ENCODE measurements at places on chromosomes 1 and 21.

DNA sequence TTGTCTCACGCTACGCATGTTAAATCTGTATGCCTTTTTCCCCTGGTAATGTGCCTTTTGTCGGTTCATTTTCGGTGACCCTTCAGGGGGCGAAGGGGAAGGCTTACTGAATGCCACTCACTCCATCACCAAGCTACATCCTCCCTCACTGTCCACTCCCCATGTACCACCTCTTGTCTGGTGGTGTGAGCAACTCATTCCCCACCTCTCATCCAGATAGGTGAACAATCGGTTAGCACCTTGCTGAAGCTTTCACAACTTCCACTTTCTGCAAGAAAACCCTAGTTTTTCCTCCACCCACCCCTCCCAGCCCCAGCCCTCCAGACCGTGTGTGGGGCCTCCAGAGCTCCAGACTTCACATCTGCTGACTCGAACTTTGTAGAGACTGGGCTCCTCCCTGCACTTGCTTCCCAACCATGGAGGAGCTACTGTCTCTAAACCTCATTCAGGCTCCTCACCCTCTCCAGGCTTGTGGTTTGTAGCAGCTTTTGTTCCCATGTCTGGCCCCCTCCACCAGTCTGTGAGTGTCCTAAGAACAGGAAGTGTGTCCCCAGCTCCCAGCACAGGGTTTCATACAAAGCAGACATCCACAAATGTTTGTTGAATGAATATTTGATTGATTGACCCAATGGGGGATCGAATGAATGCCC lies 48.4 kb upstream of the RUNX3 start:
- no peak for DNase-seq

GRCh38 chr1:83043244-83043643 lies 955.7 kb downstream of the TTLL7 start:
- no peak for DNase-seq

GRCh38 chr1:203706444-203706843 lies 58.5 kb upstream of the LAX1 start:
- DNase-seq = no peak

DNA sequence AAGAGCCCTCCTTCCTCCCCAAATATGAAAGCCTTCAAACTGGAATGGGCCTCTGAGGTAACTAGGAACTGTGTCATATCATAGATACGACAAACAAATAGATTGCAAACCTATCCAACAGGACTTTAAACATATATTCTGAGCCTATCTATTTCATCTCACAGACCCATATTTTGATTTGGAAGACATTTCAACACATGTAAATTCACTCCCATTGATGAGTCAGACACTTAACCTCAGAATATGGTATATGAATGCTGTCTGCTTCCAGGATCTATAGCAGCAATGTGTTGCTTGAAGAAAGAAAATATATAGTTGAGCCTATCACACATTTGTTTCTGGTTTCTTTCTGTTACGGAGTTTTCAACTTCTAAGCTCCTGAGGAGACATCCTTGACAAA lies 221.9 kb upstream of the SAMSN1 start:
- DNase-seq = no peak

DNA sequence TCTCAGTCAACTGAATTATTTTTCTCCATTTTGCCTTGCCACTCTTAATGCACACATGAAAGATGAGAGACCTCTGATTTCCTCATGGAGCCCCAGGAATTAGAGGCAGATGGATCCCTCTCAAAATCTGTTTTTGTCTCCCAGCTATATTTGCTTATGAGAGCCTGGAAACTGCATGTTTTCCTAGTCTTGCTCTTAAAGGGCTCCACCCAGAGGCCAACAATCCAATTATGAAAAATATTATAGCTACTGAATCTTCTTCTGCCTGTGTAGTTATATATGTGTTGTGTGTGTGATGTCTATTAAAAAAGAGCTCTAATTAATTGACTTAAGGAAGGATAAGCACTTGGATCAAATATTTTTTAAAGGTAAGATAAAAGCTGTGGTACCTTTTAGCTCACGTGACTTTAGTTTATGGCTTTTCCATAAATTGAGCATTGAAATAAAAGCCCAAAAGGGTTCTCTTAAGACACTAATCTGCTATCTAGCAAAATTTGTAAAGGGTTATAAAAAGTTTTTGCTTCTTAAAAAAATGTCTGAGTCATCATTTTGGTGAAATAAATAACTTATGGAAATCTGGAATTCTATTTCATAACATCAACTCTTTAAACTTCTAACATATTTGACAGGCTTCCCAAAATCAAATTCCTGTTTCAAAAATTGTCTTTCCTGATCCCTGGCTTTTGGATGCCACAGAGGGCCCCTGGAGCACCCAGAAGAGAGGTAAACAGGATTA lies 31.2 kb upstream of the TSPEAR start:
- DNase-seq = no peak

DNA sequence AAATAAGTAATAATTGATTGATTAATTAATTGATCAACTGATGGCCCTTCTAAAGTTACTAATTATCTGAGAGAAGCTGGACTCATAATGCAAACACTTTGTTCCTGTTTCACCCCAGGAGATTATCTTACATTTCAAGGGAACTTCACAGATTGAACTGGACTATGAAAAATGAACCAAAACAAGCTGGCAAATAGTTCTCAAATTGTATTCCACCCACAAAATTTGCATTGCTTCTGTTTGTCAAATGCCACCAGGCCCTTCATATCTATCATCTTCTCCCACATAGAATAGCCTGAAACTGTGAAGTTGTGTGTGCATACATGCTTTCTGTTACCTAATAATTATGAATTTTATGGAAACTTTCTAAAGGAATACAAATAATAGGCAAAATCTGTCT lies 104.0 kb downstream of the ZNF281 start:
- no peak for DNase-seq

GRCh38 chr1:20732071-20732587 lies 374 bp downstream of the SH2D5 start:
- peak; percentile 81 for DNase-seq

DNA sequence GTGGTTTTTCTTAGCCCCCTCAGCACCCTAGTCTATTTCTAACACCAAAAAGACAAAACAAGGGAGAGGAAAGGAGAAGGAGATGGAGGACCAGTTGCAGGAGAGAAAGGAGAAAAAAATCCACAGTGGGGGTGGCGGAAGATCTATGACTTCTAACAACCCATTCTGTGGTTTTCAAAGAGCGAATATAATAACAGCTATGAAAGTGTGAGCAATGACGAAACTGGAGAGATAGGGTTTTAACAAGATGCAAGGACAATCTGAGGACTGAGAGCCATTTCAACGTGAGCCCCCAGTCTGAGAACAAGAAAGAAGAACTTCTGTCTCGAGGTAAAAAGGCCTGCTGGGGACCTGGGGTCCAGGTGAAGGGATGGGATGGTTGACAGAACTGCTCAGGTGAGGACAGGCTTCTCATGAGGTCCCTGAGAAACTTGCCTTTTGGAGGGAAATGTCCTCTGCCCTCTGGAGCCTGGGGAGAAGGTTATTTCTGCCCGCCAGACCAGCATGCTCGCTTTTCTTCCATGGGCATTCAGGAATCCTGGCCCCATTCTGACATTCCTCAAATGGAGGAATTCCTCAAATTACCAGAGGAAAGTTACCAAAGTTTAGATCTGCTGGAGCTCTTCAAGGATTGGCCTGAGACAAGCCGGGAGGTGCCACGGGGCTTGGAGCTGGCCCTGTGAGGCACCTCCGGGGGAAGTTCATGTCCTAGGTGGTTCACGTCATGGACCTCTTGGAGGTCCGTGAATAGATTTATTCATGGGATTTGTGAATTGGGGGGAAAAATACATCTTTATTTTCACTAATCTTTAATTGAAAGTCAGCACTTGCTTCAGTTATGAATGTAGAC lies at the start of gene CD160:
CD160 (plus strand) TSS at position 270 of the 850 bp plus-strand sequence. CDS start 8,829 bp downstream, outside the sequence.
- DNase-seq = no peak

GRCh38 chr1:6991266-6991665 lies 206.0 kb downstream of the CAMTA1 start:
- no peak for DNase-seq

DNA sequence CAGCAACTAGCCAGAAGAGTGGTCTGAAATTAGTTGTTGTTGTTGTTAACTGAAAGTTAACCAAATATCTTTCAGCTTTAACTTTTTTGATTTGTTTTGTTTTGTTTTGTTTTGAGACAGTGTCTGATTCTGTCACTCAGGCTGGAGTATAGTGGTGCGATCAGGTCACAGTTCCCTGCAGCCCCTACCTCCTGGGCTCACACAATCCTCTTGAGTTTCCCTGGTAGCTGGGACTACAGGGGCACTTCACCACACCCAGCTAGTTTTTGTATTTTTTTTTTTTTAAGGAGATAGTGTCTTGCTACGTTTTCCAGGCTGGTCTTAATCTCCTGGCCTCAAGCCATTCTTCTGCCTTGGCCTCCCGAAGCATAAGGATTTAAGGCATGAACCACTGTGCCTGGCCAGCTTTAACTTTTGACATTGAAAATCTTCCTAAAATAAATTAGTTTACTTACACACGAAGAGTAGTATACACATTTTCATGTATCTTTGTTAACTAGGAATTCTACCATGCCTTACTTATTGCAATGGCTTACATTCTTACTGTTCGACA lies 45.0 kb downstream of the GNG12 start:
- no peak for DNase-seq

DNA sequence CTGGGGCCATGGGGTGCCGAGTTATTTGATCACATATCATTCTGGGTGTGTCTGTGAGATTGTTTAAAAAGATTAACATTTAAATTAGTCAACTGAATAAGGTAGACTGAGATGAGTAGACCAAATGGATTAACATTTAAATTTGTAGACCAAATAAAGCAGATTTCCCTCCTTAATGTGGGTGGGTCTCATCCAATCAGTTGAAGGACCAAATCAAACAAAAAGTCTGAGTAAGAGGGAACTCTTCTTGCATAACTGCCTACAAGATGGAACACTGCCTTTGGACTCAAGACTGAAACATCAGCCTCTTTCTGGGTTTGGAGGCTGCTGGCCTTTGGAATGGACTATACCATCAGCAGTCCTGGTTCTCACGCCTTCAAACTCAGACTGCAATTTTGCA lies 17.0 kb upstream of the SNX7 start:
- no peak for DNase-seq

- DNase-seq = peak; percentile 1
Measured at GRCh38 chr1:205915354-205915990, 27.8 kb downstream of the SLC26A9 start.

- DNase-seq = no peak
Measured at GRCh38 chr1:233015965-233016364, 65.6 kb downstream of the NTPCR start.

DNA sequence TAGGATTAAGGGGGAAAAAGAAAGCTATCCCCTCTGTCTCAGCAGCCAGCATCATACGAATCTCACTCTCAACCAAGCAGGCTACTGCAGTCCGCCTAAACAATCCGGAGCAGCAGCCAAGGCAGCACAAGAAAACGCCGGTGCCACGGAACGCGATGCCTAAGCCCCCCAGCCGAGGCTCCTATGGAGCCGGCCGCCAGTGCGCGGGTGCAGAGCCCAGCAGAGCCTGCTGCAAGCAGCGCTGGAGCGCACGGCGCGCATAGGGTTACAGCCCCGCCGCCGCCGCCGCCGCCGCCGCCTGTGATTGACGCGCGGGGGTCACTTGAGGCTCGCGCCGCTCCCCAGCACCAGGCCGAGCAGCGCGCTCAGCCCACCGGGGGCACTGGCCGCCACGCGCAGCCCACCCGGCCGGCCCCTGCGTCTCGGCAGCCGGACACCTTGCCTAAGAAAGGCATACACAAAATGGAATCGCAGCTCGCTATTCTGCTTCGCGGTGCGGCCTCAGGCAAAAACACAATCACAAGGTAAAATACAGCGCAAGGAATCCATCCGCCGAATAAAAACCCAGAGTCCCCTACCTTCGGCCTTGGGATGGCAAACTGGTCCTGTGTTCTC lies 780 bp downstream of the HIVEP3 start:
- peak; percentile 37 for DNase-seq

- DNase-seq = no peak
Measured at GRCh38 chr1:20373764-20374163, 83.1 kb downstream of the VWA5B1 start.

DNA sequence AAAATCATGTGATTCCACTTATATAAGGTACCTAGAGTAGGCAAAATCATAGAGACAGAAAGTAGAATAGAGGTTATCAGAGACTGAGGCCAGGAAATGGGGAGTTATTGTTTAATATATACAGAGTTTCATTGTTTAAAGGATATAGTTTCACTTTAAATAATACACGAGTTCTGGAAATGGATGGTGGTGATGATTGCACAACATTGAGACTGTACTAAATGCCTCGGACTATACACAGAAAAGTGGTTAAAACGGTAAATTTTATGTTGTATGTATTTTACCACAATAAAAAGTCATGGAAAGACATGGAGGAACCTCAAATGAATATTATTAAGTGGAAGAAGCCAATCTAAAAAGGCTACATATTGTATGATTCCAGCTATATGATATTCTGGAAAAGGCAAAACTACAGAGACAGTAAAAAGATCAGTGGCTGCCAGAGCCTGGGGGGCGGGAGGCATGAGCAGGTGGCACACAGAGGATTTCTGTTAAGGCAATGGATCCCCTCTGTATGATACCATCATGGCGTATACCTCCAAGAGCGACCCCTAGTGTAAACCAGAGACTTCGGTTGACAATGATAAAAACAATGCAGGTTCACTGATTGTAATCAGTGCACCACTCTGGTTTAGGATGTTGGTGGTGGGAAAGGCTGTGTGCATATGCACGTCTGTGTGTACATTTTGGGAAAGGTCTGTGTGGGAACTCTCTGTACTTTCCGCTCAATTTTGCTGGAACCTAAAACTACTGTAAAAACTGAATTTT lies 7.5 kb downstream of the C1orf198 start:
- no peak for DNase-seq

GRCh38 chr1:85463731-85464496 lies 1.0 kb downstream of the DDAH1 start:
- no peak for DNase-seq

DNA sequence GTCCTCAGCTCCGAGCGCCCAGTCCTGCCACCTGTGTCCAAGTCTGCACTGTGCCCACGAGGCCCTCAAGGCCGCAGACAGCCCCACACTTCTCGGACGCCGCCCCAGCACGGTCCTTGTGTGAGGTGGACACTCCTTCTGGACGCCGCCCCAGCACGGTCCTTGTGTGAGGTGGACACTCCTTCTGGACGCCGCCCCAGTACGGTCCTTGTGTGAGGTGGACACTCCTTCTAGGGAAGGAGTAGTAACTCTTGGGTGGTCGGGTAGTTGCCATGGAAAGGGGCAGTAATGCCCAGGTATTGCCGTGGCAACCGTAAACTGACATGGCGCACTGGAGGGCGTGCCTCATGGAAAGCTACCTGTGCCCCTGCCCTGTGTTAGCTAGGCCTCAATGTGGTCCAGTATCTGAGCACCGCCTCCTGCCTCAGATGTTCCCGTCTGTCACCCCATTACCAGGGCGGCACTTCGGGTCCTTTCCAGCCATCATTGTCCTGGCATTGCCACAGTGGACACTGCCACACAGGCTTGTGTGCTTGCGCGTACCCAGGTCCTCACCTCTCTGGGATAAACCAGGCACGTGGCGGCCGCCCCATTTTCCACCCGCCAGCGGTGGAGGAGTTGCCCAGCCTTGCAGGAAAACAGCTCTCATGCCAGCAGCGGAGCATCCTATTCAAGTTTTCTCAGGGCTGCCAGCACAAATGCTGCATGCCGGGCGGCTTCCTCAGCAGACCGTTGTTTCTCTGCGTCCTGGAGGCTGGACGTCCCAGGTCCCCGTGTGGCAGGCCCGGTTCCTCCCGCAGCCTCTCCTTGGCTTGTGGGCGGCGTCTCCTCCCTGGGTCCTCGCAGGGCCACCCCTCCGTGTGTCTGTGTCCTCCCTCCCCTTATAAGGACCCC lies 40.8 kb upstream of the POFUT2 start:
- DNase-seq = no peak
